Activated T-cell treated with anti-CD3 and anti-CD28 coated beads, Interleukin-2, amount 50 U/mL, for 48 hours (primary cell): ENCODE measurements at places on chromosomes 4 and X.
A peak's percentile ranks its signal among the peaks of the same experiment; 100 is the strongest.

GRCh38 chr4:78014889-78015886 is 41.9 kb upstream of the FRAS1 start:
- no peak for DNase-seq

GRCh38 chr4:14607578-14607977 is 394.7 kb upstream of the CPEB2 start:
- DNase-seq: no peak

- DNase-seq: no peak
Observed at GRCh38 chr4:146548443-146548842, 26.7 kb upstream of the SLC10A7 start.

DNA sequence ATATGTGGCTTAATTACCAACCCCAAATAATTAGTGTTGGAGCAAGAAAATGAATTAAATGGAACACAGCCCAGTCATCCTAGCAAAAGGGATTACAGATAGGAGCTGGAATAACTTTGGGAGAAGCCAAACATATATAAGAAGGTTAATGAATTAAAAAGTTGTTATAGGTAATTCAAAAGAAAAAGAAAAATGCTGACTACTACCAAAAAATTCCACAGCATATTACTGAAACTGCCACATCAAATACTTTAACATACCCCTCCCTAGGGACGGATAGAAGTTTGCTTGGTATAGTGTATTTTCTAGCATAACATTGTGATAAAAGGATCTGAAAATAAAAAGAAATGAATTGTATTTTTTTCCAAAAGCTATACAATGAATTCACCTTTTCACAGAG is 99.5 kb downstream of the ENOX2 start:
- no peak for DNase-seq

- DNase-seq: peak; percentile 19
Observed at GRCh38 chrX:24646745-24647182, 383 bp downstream of the PCYT1B start.
